ENCODE measurements at places on chromosomes 4 and X. TPM values are rescaled to one million over a fixed set of nuclear protein-coding genes. Genes with fewer than 3 reads are reported as not detected.

FOXR2 gene
- total RNA-seq = not detected

SSX2B gene
- total RNA-seq = not detected

BGN gene
- 379 TPM for total RNA-seq

NR0B1 gene
- not detected for total RNA-seq

NCAPG gene
- 34.9 TPM for total RNA-seq

ARHGAP6 gene
- total RNA-seq = 0.37 TPM

CRMP1 gene
- total RNA-seq = not detected

SATL1 gene
- total RNA-seq = not detected

PRRG1 gene
- 12.0 TPM for total RNA-seq

CLOCK gene
- total RNA-seq = 41.6 TPM

DNA sequence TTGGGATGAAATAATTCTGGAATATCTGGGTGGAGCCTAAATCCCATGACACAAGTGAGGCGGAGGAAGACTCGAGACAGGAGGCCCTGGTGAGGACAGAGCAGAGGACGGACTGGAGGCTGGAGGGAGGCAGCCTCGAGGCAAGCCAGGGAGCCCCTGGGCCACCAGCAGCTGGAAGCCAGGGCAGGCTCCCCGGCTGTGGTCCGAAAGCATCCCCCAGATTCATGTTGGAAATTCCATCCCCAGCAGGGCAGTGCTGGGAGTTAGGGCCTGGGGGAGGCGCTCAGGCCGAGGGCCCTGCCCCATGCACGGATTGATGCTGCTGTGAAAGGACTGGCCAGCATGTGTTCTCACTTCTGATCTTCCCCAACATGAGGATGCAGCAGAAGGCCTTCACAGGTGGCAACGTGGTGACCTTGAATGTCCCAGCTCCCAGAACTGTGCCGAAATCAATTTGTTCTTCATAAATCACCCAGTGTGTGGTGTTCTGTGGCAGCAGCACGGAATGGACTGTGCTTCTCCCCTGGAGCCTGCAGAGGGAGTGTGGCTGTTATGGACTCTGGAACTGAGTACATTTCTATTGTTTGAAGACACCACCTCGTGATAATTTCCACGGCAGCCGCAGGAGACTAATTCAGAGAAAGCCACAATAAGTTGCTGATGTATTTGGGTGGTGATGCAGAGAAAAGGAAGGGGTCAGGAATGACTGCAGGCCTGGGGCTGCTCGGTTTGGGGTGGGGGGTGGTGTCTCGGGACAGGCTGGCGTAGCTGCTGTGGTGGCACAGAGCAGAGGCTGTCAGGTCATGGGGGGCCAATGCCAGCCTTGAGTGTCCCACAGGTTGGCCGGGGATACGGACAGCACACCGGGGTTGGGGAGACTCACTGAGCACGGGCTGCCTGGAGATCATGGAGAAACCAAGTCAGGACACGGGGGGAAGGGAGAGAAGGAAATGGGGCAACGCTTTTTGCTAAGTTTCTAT, 56.9 kb downstream of the PCGF3 start:
- no peak for DNase-seq
- peaks cover 7% of the 10 kb centered on the region for H3K4me1 ChIP-seq
- H3K27me3 ChIP-seq = peaks cover 19% of the 10 kb centered on the region
- H3K4me3 ChIP-seq = no peak overlapping the region

- no peaks in the 10 kb centered on the region for H3K36me3 ChIP-seq
- no peak for DNase-seq
- no peak overlapping the region for H3K4me3 ChIP-seq
- peaks cover 5% of the 10 kb centered on the region for H3K27me3 ChIP-seq
- H3K27ac ChIP-seq = no peak overlapping the region
- no peaks in the 10 kb centered on the region for H3K4me1 ChIP-seq
These were observed 71.4 kb upstream of the GPM6B start for GRCh38 chrX:13888284-13888683.

DNA sequence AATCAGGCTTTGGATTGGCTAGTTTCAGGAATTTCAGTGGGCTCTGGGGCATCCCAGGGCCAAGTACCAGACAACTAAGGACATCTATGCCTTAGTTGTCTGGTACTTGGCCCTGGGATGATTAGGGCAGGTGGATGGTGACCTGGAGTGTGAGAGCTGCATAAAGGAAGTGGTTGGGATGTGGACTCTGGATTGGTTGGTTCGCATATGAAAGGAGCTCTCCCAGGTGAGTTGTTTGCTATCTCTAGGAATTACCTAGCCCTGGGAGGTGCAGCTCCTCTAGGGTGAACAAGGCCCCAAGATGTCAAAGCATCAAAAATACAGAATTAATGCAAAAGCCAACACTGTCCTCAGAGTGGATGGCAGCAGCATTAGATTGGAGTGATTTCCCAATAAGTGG, 109.6 kb downstream of the NHS start:
- no peak overlapping the region for H3K4me3 ChIP-seq
- H3K4me1 ChIP-seq = no peaks in the 10 kb centered on the region
- DNase-seq = no peak
- H3K27ac ChIP-seq = no peak overlapping the region

DNA sequence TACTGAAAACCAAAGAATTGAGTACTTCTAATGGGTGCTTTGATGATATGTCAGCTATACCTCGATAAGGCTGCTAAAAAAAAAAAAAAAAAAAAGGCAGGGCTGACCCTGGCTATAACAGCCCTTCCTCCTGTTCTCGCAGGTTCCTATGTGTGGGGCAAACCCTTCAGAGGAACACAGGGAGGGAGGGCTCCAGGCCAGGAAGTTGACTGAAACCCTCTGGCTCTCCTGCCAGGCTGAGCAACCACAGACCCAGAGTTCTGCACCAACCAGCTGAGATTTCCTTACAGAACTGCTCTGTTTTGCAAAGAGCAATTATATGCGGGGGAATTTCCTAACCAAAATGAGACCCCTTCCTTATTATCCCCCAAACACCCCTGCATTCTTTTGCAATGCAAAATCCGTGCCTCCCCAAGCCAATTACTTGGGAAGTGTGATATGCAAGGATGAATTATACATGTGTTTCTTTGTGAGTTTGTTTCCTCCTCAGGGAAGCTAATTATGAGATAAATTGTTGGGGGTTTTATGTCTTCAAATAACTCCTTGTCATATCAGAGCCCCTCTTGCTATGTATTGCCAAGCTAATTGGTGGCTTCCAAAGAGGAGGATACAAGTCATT, 45.6 kb downstream of the PDHA1 start:
- no peak overlapping the region for H3K4me3 ChIP-seq
- H3K27me3 ChIP-seq = peaks cover 7% of the 10 kb centered on the region
- H3K36me3 ChIP-seq = no peaks in the 10 kb centered on the region
- DNase-seq = no peak

- DNase-seq = no peak
- H3K4me1 ChIP-seq = peaks cover 34% of the 10 kb centered on the region
- H3K4me3 ChIP-seq = peak overlapping the region; percentile 96
- H3K36me3 ChIP-seq = peaks cover 12% of the 10 kb centered on the region
These were observed 2.4 kb downstream of the OTUD4 start for GRCh38 chr4:145177906-145178538.

DNA sequence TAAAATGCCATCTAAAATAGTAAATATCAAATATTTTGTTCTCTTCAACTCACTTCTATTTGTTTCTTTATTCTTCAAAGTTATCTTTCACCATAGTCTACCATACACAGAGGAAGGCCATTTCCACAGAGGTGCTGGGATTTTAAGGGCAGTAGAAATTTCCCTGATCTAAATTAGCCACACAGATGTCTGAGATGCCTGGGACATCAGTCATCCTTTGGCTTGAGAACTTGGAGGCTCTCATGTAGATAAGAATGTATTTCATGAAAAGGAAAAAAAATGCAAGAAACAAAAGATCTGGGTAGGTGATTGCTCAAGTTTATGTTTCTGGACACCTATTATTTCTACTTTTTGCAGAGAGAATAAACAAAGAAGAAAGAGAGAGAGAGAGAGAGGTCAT, 1008.2 kb downstream of the NLGN4X start:
- no peak overlapping the region for H3K27ac ChIP-seq
- no peaks in the 10 kb centered on the region for H3K36me3 ChIP-seq
- no peaks in the 10 kb centered on the region for H3K27me3 ChIP-seq
- no peak overlapping the region for H3K4me3 ChIP-seq

- no peaks in the 10 kb centered on the region for H3K27me3 ChIP-seq
- DNase-seq = no peak
- H3K27ac ChIP-seq = no peak overlapping the region
- H3K4me3 ChIP-seq = no peak overlapping the region
- H3K36me3 ChIP-seq = no peaks in the 10 kb centered on the region
These were observed 436.3 kb upstream of the MAGEB18 start for GRCh38 chrX:25701876-25702275.

- peak overlapping the region; percentile 21 for H3K4me3 ChIP-seq
- H3K4me1 ChIP-seq = peaks cover 55% of the 10 kb centered on the region
- DNase-seq = peak; percentile 80
- no peaks in the 10 kb centered on the region for H3K27me3 ChIP-seq
- peak overlapping the region; percentile 73 for H3K27ac ChIP-seq
These were observed 2.3 kb upstream of the MID1IP1 start for GRCh38 chrX:38798956-38799355.

- H3K27me3 ChIP-seq = peaks cover 38% of the 10 kb centered on the region
- H3K4me1 ChIP-seq = peaks cover 27% of the 10 kb centered on the region
- H3K36me3 ChIP-seq = peaks cover 17% of the 10 kb centered on the region
- H3K27ac ChIP-seq = no peak overlapping the region
These were observed 10.9 kb upstream of the MAN2B2 start for GRCh38 chr4:6563935-6564645.

Data from HFFc6 (cell line).